ENCODE measurements at places on chromosomes 3 and 15.

GRCh38 chr3:124019291-124019690, 27.4 kb upstream of the ROPN1 start:
- DNase-seq: no peak

GRCh38 chr3:94249491-94250079, 186.7 kb downstream of the NSUN3 start:
- DNase-seq: peak; percentile 50

GRCh38 chr3:33167716-33168336, 50.8 kb downstream of the SUSD5 start:
- no peak for DNase-seq

DNA sequence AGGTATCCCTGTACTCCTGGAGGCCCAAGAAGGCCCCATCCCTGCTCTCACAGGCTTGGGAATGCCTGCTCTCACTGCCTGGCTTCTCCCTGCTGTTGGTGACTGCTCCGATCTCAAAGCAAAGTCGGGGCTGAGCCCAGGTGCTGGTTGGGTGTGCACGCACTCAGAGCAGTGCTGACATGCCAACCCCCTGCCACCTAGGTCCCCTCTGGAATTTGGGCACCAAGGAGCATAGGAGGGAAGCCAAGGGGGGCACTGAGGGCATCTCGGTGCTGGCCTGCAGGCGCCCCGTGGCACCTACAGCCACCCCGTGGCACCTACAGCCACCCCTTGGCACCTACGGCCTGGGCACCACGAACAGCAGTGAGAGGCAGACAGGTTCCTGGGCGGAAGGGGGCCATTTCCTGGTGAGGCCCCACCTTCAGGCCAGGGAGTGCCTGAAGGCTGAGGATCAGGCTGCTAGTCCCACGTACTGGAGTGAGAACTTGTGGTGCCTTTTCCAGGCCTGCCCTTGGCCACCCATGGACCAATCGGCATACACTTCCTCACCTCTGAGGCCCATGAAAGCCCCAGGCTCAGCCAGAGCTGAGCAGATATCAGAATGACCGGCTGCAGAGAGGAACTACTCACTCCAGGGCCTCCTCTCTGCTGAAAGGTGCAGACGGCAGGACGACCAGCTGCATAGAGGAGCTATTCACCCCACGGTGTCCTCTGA, 15.6 kb upstream of the HTR3E start:
- DNase-seq: no peak

DNA sequence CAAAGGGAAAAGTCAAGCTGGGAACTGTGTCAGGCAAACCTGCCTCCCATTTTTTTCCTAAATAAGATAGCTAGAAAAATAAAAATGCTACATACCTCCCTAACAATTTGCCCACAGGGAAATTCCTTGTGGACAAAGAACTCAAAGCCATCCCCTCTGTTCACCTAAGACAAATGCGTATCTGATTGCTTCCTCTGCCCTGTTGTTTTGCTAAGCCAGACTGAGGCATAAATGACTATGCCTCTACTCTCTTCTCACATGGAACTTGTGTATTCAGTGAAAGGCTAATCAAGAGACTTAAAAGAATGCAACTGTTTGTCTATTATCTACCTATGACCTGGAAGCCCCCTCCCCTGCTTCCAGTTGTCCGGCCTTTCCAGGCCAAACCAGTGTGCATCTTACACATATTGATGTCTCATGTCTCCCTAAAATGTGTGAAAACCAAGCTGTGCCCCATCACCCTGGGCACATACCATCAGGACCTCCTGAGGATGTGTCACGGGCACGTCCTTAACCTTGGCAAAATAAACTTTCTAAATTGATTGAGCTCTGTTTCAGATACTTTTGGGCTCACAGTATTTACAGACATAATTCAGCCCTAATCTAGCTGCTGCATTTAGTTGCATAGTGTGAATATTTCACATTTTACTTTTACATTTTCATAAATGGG, 15.8 kb downstream of the CHD2 start:
- DNase-seq: no peak

DNA sequence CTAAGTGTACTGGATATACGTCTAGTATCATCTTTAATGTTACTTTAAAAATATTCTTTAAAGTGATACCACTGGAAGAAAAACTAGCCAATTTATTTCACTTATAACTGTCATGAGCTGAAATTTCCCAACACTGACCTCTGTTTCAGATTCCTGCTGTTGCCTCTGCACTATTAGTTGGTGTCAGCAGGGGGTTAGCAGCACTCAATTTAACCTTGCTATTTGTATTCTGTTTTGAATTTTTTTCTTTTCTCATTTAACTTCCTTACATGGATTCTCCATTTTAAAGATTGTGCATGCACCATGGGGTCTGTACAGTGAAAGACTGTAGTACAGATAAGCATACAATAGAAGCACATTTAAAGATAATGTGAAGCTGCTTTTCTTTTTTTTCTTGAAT, 169.2 kb downstream of the UBE2E2 start:
- DNase-seq: no peak

DNA sequence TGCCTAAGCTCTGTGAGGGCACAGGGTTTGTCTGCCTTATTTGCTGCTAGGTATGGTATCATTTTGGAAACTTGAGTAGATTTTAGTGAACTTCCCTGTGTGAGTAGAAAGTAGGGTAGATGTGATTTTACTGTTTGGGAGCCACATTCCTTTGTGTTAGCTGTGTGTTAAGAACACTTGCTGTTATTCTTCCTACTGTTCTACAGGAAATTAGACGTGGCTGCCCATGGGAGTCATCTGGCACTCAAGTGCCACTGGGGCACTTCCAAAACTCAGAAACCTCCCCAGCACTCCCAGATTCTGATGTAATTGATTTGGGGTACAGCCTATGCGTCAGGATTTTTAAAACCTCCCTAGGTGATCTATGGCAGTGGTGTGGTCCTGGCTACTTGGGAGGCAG, 369.9 kb upstream of the C2CD4B start:
- no peak for DNase-seq

DNA sequence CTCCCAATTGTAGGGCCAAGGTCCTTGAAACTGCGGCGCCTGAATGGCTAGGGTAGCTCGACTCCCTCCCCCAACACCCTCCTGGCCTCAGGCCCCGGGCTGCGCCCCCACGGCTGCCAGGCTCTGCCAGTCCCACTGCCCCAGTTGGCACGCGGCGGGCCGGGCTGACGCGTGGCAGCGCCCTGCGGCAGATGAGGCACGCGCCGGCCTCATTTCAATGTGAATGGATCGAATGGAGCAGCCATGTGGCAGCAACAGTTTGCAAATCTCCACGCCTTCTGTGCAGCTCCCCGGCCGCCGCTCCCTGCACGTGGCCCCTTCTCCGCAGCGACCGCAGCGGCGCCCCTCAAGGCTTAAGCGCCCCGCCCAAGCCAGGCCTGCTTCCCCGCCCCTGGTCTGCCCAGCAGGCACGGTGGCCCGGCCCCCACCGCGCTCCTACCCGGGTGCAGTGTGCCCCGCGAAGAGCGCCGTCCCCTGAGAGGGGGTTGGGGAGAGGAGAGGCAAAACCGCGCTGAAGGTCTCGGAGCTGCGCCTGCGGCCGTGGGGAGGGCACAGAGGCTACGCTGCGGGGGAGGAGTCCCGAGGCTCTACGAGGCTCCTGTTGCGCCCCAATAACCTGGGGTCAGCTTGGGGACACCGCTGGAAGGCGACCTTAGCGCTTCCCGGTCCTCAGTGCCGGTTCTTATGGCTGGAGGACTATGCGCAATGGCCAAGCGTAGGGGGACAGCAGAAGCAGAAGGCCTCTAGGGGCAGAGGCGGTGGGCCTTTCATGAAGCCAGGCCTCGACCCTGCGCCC, 3.1 kb upstream of the DLL4 start:
- DNase-seq: no peak

DNA sequence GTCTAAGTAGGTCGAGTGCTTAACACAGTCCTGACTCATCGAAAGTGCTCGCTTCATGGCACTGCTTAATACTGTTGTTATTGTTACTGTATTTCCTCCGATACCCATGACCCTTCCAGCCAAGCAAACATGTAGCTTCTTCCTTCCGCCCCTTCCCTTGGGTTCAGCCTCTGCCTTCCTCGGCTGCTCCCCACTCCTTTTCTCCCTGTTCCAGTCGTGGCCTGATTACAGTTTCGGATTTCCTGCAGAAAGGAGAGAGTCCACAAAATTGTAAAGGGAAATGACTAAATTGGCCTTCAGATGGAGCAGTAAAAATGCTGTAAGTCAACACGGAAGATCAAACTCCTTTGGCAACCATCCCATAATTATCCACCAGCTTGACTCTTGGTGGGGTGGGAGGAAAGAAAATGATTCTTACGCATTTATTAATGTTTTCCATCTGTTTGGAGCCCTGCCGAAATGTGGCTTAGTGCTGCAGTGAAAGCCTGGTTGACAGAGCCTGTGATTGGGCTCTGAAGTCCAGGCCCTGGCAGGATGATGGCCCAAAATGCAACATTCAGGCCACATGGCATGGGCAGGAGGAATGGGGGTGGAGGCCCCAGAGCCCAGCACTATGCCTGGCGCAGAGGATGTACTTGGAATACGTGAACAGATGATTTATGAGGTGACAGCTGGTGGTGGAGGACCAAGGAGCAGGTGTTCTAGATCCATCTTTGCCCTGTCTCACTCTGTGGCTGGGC, 37.6 kb downstream of the FAM3D start:
- no peak for DNase-seq

GRCh38 chr3:135349254-135349948, 554.3 kb downstream of the EPHB1 start:
- no peak for DNase-seq

- no peak for DNase-seq
Measured at GRCh38 chr3:127365163-127365798, 77.4 kb upstream of the PRR20G start.

GRCh38 chr3:120094776-120095225, 554 bp upstream of the GSK3B start:
- DNase-seq: peak; percentile 100

All from AML-193 (cell line).